ENCODE measurements at places on chromosomes 1 and 21. TPM values are rescaled to one million over a fixed set of nuclear protein-coding genes. Genes with fewer than 3 reads are reported as not detected.

FASLG gene
- 0.21 TPM for total RNA-seq

NCMAP gene
- not detected for total RNA-seq

PADI1 gene
- total RNA-seq: not detected

ARHGAP30 gene
- total RNA-seq: 143 TPM

NFIA gene
- total RNA-seq: 0.29 TPM

RIPPLY3 gene
- not detected for total RNA-seq

SPATA17 gene
- not detected for total RNA-seq

RAB13 gene
- 22.2 TPM for total RNA-seq

CLCA4 gene
- total RNA-seq: 0.05 TPM

OR2T8 gene
- total RNA-seq: not detected

ACOT7 gene
- total RNA-seq: 96.9 TPM

CFAP74 gene
- not detected for total RNA-seq
